ENCODE measurements at places on chromosomes 4 and X.

DNA sequence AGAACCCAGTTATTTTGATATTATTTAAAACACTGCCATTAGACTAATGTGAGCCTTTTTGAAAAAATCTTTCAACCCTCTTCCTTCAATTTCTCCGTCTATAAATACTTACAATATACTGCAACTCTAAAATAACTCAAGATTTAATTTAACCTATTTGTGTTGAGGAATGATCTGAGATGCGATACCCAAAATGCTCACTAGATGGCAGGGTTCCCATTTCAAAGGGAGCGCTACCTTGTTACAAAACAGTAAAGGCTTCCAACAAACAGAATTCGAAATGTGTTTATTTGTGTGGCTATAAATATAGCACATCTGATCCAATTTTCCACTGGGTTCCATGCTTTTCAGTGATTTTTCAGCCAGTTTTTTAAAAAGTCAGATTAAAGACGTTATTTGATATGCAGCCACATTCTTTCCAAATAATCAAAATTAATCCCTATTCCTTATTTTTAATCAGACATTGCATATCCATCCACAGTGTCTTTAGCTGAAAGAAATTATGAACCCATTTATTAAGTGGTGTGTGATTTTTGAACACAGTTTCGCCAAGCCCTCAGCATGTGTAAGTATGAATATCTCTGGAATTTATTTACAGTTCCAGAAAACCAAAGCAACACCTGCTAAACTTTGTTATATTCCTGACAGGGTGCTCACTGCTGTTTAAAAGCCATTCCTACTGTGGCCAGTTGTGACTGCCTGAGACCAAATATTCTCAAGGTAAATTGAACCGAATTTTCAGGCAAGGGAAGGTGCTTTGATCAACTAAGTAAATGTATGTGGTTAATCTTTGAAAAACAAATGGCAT, 668.0 kb upstream of the LCORL start:
- no peak for DNase-seq

GRCh38 chr4:85952528-85952927, 407.3 kb downstream of the MAPK10 start:
- no peak for DNase-seq

DNA sequence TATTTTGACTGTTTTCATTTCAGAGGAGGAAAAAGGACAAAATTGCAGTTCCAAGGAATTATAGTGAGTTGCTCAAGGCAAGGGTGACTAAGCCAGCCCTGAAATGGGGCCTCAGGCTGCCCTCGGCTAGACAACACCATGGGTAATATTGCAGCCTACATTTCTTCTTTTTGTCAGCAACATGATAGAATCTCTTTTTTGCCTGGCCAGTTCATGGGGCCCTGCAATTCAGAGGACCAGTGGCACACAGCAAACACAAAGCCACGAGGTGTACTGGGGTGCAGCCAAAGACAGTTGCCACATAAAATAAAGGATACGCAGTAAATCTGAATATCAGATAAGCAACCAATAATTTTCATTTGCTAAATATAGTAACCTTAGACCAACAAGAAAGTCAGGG, 41.8 kb downstream of the RBM47 start:
- DNase-seq, result no peak

DNA sequence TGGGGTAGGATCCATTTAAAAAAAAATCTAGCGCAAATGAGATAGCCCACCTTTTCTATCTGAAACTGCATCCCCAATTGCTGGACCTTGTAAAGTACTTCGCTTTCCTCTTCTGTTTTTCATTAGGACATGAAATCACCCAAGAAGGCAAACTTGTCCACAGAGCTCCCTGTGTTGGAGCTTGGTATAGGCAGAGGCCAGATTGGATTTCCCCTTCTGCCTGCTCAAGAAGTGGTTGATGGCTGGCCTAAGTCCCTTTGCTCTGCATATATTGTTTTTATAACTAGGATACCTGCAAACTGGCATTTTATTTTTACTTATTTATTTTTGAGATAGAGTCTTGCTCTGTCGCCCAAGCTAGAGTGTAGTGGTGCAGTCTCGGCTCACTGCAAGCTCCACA, 28.4 kb downstream of the RNF4 start:
- DNase-seq, result no peak

DNA sequence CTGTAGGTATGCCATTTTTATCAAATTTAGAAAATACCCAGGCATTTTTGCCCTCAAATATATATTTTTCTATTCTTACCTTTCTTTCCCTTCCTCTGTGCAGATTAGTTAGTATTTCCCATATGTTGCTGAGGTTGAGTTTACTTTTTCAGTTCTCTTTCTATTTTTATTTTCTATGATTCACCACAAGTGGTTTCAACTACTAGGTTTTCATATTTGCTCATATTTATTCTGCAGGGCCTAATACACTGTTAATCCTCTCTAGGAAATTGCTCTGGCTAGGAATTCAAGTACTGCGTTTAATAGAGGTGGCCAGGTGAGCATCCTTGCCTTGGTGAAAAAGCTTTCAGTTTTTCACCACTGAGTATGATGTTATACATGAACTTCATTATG, 1535.3 kb upstream of the PCDH10 start:
- no peak for DNase-seq

DNA sequence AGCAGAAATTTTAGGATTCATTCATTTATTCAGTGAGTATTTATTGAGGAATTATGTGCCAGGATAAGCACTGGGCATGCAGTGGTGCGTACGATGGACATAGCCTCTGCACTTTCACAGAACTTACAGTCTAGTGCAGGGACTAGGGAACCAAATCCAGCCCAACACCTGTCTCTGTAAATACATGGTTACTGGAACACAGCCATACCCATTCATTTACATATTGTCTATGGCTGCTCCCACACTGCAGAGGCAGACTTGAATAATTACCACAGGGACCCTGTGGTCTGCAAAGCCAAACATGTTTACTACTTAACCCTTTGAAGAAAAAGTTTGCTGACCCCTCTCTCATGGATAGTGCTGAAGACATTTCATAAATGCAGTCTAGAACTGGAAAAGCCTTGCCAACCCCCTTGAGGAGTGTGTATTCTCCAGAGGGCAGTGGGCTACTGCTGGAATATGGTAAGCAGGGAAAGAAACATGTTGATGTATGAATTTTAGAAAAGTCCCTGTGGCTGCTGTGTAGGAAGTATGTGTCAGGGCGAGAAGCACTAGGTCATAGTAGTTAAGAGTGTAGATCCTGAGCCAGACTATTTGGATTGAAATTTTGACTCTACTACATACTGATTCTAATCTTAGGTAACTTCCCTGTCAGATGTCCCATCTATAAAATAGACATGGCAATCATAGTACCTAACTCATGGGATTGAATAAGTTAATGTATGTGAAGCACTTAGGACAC, 75.5 kb downstream of the GALNT7 start:
- DNase-seq, result no peak

- no peak for DNase-seq
Measured at GRCh38 chr4:105455998-105456397, 17.9 kb downstream of the PPA2 start.

DNA sequence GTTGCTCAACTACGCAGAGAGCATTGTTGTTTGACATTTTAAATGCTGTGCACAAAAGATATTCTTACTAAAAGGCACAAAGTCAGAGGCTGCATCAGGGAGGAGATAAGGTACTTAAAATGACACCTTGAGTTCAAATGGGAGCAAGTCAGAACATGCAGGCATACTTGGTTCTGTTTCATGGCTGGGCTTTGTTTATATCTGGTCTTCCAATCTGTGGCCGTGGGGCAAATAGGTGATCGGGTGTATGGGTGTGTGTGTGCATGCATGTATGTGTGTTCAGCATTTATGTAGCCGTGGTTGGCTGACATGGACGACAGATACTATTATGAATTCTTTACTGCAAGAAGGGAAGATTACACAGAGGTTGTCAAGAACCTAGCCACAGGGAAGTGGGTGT, 106.1 kb downstream of the RASL11B start:
- DNase-seq, result no peak

DNA sequence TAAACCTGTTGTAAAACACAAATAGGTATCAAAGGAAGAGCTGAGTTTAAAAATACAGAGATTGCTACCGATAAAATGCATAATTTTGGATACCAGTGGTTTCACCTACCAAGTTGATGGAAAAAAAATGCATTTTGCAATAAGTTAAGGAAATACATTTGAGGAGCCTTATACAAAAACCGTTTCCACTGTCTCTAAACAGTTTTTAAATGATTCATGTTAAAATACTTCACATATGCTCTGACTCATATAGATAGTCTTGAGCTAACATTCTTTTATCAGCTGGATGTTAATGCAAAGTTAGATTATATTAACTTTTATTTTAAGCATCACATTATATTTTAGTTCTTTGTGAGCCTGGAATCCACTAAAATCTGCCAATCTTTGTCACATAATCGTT, 50.6 kb upstream of the ANKRD17 start:
- no peak for DNase-seq

- DNase-seq, result no peak
Measured at GRCh38 chr4:39062770-39063097, 702 bp downstream of the KLHL5 start.

GRCh38 chr4:150325872-150326271, 247.6 kb downstream of the DCLK2 start:
- no peak for DNase-seq

- no peak for DNase-seq
Measured at GRCh38 chr4:149062997-149063396, 620.8 kb upstream of the NR3C2 start.

GRCh38 chrX:39667736-39668482, 429.8 kb downstream of the BCOR start:
- no peak for DNase-seq

- no peak for DNase-seq
Measured at GRCh38 chrX:19046343-19047215, 62.7 kb upstream of the PHKA2 start.

DNA sequence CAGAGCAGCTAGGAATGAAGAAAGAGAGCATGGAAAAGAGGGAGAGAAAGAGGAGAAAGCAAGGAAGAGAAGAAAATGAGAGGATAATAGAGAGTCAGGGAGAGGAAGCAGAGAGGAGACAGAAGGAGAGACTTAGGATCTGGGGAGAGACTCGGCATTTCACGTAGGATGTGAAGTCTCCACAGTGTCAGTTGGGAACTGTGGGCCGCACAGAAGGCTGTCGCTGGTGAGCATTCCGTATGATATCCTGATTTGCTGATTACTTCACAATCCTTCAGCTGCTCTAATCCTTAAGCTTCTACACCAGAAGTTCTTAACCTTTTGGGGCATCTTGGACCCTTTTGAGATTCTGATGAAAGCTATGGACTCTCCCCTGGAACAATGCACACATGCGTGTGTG, 14.0 kb downstream of the NLGN3 start:
- no peak for DNase-seq

GRCh38 chr4:150348079-150348478, 233.9 kb upstream of the MAB21L2 start:
- no peak for DNase-seq

DNA sequence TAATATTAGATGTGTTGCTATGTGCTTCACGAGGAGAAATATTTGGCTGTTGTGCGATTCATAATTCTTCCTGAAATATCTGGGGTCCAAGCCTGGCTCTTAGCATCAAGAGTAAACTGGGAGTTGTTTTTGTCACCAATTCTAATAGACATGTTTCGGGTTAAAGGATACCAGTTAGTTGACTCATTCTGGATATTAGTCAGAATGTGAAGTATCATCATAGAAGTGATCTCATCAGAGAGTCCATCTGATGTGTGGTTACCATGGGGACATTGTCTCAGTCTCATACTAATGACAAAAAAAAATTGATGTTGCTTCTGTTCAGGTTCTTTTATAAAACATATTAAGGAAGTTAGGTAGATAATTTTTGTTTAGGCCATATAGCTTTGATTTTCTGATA, 57.2 kb upstream of the MTMR1 start:
- DNase-seq, result no peak

GRCh38 chrX:40671126-40671525, 23.8 kb upstream of the CXorf38 start:
- no peak for DNase-seq

DNA sequence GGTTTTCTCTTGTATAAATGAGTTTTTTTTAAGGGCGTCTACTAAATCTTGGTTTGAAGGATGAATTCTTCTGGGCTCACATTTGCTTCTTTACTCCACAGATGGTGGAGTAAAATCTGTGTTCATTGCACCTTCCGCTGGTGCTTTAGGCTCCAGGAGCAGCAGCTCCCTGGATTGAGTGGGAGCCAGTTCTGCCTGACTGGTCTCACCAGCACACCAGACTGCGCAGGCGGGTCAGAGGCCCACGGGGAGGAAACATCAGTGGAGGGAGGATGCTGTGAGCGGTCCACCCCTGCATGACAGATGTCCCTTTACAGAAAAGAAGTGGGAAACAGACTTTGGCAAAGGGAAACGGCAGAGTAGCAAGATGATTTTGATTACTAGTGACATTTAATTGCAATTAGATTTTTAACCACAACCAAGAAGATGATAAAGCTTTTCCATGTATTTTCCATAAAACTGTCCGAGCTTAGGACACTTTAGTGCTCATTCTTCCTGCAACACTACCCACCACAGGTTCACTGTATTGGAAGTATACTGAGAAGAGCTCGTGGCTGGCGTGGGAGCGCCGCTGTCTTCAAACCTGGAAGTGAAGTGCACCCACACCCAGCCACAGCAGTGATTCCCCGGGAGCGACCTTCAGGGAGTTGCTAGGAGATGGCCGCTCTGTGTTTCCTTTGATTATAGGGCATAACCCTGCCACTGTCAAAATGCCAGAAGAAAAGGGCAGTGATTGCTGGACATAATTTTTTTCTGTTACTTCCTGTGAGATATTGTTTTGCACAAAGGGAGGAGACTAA, 95.2 kb downstream of the SORBS2 start:
- no peak for DNase-seq

DNA sequence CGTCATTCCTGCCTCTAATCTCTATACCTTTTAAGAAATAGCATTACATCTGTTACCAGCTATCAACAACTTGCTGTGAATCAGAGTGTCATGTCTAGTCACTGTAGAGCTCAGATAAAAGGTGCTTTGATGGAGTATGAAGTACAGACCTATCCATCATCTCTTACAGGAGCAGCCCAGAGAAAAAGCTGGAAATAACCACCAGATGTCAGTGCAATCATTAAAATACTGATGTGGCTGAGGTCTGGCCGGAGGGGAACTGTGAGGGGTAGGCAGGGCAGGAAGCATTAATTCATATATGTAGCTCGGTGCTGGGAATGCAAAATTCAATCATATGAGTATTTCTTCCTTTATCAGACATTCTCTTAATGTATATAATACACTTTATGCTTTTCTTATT, 100.6 kb downstream of the AKAP4 start:
- DNase-seq, result no peak

DNA sequence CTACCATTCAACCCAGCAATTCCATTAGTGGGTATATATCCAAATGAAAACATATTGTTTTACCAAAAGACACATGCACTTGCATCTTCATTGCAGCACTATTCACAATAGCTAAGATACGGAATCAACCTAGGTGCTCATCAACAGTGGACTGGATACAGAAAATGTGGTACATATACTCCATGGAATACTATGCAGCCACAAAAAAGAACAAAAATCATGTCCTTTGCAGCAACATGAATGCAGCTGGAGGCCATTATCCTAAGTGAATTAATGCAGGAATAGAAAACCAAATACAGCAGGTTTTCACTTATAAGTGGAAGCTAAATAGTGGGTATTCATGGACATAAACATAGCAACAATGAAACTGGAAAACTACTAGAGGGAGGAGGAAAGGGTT, 38.1 kb upstream of the BBS7 start:
- DNase-seq, result no peak

GRCh38 chr4:118767109-118767508, 68.8 kb downstream of the SEC24D start:
- DNase-seq, result no peak
